ENCODE measurements at places on chromosomes 16 and 17. TPM values are rescaled to one million over a fixed set of nuclear protein-coding genes. Genes with fewer than 3 reads are reported as not detected.
A peak's percentile ranks its signal among the peaks of the same experiment; 100 is the strongest.

DNA sequence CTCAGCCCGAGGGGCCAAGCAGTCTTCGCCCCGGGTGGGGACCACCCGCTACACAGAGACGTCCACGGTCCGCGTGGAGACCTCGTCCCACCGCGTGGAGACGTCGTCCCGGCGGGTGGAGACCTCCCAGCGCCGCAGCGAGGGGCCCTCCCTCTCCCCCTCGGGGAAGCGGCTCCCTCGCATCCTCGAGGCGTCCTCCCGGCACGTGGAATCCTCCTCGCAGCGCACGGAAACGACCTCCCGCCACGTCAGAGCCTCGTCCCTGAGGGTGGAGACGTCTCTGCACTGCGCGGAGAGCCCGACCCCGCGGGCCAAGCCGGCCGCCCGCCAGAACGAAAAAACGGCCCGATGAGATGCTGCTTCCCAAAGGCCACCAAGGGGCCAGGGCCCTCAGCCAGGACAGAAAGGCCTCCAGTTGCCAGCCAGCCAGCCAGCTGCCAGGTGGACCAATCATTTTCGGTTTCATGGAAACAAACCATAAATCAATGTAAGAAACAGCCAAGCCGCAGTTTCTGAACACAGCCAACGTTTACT is 424 bp downstream of the C17orf100 start:
- peak; percentile 43 for DNase-seq

- DNase-seq, result no peak
Measured at GRCh38 chr16:59124056-59124455, 389.9 kb upstream of the GOT2 start.

- DNase-seq, result no peak
Measured at GRCh38 chr17:49021095-49021767, 24.0 kb downstream of the IGF2BP1 start.

Gene SLC5A11
- total RNA-seq, result not detected
